ENCODE measurements at places on chromosomes 11 and 22.

GRCh38 chr22:32531931-32532819 lies 57.6 kb downstream of the FBXO7 start:
- DNase-seq: no peak

- no peak for DNase-seq
These were observed 18.0 kb downstream of the TBRG1 start for GRCh38 chr11:124640666-124641065.

DNA sequence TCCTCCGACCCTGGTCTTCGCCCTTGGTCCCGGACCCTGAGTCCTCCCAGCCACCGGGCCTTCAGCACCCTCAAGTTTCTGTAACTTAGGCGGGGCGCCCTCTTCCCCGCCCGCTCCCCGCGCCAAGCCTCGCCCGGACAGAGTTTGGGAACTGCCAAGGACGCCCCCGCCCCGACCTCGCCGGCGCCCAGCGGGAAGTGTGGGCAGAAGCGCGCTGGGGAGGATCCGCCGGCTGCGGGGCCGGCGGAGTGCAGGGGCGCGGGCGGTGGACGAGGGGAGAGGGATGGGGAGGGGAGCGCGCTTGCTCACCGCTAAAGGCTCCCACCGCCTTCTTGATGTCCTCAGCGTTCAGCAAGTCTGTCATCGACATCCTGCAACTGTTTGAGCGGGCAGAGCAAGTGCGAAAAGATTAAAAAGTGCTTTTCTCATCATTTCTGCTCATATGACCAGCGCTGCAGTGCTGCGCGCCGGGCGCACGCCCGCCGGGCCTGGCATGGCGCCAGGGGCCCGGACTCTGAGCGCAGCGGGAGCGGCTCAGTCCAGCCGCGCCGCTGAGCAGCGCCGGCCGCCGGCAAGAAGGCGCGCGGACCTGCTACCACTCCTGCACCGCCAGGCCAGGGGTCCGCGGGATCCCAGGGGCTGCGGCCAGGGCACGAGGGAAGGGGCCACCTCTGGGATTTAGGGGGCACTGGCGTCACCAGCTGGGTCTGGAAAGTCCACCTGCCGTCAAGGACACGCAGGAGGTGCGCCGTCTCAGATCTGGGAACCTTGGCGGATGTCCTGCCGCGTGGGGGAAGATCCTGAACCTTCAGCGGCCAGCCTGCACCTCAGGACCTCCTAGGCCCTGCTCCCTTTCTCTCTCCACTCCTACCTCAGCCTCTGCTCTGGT lies at the start of gene PVALB:
PVALB (minus strand) TSS at position 400 of the 889 bp plus-strand sequence; CDS start at position 370, 30 bp downstream.
- DNase-seq: no peak

DNA sequence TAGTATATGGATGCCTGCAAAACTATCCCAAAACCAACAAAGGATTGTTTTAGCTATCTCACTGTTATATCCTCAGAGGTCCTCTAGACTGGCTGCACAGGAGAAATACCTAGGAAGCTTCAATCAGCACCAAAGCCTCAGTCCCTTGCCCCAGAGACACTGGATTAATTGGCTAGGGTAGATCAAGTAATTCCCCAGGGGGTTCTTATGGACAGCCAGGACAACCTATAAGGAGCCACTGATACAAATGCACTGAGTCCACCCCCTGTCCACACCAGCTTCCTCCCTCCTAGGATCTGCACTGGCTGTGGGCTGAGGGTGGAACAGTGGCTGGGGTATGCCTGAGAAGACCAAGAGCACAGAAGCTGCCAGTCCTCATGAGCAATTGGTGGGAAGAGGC lies 16.3 kb downstream of the ADORA2A start:
- DNase-seq: no peak

- no peak for DNase-seq
These were observed 20.2 kb upstream of the TP53AIP1 start for GRCh38 chr11:128962896-128963295.

DNA sequence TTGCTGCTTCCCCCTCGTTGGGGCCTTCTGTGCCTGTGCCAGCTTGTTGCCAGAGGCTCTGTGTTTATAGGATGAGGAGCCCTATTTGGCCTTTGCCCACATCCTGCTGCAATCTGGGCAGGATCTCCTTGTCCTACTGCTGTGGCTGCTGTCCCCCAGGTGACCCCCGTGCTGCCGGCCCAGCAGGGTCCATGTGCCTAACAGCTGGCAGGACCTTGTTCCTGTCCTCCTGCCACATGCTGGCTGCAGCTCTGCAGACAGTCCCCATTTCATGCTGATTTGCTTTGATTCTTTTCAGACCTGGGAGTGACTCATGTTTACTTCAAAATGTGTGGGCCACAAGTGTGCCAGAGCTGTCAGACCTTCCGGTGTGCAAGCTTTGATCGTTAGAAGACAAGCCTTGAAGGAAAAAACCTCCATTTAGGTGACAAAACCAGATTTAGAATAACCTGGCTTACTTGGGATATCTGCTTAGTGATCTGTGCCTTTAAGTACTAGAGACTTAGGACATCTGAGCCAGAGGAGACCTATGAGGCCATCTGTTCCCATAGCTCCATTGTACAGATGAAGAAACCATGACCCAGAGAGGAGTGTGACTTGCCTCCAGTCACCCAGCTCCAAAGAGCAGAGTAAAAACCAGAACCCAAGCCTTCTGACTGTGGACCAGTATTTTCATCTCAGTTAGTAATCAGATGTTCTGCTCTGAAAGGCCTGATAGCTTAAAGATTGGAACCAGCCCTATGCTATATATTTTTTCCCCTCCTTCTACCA lies 11.1 kb downstream of the NAV2 start:
- DNase-seq: no peak

GRCh38 chr22:17950651-17951214 lies 73.6 kb downstream of the MICAL3 start:
- DNase-seq: no peak

DNA sequence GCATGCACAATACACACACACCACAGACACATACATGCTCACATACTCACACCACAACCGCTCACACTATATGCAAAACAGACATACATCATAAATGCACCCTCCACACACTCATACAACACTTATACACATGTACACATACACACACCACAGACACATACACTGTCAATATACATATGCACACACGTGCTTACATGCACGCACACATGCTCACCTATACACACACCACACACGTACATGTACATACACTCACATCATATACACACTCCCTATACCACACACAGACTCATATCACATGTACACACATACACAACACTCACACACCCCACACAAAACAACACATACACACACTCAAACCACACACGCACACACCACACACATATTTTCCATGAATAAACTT lies 885.3 kb downstream of the TBC1D22A start:
- DNase-seq: no peak

- DNase-seq: no peak
These were observed 78.6 kb downstream of the MAML2 start for GRCh38 chr11:96264364-96264763.

- DNase-seq: no peak
These were observed 1.2 kb upstream of the GAL start for GRCh38 chr11:68683121-68683520.

DNA sequence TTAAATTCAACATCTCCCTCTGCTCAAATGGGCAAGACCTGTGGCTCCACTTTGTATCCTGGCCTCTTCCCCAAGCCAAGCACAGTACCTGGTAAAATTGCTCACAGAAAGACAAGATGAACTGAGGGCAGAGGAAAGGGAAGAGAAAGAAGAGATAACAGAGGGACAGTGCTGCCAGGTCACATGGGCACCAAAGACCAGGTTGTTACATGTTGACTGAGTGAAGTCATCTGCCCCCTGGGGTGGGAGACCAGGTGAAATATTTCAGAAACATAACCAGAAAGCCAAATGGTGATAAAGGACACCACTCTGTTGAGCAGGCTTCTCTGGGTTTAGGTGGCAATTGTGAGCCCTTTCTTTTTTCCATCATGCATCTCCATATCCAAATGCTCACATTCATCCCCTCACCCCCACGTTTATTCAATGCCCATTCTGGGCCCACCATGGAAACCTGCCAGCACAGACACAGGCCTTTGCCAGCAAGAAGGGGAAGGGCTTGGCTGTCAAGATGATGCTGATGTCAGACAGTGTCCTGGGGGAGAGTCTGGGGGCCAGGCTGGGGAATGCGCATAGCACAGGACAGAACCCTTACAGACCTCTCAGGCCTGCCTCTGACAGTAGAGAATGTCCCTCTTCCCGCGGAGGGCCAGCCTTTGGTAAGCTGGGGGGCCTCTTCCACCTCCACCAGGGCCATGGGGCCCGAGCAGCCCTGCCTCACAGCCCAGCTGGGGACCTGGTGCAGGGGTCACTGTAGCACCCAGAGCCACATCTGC lies 51.6 kb downstream of the DGCR2 start:
- no peak for DNase-seq

- DNase-seq: no peak
These were observed 8.6 kb downstream of the ARAP1 start for GRCh38 chr11:72743321-72744221.

DNA sequence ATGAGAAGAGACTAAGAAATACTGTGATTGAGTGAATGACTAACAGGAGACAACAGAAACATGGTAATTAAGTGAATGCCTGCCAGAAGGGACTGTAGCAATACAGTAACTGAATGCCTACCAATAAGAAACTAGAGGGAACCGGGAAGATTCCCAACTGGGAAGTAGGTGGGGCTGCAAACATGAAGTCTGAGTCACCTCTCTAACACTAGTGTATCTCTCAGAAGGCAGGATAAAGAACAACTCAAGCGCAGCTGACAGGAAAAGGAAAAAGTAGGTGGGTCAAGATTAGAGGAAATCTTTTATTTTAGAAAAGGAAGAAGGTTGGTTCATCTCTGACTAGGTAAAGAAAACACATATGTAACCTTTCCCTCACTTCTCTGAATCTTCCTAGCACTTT lies 14.0 kb downstream of the C11orf42 start:
- no peak for DNase-seq
